ENCODE measurements at places on chromosomes 4 and X.

GRCh38 chr4:876780-877179 lies 50.9 kb upstream of the CPLX1 start:
- no peak for DNase-seq

DNA sequence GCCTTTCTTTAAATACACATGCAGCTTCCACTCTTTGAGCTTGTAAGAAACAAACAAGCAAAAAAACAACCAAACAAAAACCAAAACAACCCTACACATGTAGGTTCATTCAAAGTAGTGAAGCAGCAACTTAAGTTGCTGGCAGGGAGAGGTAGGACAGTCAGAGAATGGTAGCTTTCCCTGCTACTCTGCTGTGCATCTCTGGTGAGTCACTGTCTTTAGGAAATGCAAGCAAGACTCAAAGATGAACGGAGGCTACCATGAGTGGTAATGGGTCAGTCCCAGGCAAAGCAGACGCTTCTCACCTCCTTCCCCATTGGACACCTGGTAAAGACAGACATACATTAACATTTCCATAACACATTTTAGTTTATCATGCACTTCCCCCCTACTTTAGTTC lies 43.2 kb downstream of the PGRMC2 start:
- DNase-seq = no peak

DNA sequence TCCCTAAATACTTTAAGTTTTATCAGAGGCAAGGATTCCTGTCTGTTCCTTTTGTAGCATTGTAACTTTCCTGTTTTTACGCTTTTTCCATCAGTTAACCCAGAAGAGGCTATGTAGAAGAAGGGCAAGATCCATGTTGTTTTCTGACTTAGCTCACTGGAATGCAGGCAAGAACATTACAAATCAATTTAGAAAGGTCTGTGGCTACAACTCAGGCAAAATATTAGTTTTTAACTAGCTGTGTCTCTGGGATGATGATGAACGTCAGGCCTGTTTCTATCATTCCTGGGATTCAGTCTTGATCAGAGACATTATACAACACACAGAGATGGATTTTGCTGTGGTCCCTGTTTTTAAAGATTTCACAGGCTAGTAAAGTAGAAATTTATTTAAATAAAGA lies 813.0 kb upstream of the POU3F4 start:
- no peak for DNase-seq

DNA sequence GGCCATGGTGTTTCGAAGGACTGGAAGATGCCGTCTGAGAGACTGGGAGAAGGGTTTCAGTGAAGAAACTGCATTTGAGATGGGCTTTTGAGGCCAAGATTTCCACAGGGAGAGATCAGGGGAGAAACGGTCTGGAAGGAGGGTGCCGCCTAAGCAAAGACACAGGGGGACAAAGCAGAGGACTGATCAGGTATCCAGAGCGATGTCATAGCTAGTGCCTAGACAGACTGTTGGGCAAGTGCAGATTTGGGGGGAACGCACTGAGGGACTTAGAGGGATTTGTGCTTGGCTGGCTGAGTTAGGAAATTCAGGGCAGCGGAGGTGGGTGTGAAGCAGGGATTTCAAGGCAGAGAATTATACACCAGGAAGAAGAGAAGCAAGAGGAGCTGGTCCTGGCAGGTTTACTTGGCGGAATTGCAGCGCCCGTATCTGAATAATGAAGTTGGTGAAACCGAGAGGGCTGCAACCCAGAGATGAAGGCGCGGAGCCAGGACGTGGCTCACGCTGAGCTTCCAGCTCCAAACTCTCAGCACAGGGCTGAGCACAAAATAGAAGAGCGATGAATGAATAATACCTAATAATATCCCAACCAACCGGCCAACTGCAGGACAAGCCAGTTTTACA lies 106.9 kb downstream of the MAML3 start:
- peak; percentile 19 for DNase-seq

DNA sequence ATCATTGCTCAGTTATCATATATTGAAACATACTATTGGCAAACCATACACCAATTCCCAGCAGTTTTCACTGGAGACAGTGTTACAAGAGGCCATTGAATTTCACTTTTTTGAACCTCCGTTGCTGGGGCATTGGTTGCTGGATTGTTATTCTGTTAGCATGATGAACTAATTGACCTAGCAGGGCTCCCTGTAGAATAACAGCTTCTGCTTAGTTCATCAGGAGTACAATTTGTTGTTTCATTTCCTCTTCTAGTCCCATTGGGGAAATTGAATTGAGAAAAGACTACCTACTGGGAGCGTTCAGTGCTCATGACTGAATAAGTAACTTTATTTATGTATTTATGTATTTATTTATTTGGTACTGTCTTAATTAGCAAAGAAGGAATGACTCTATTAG lies 151.6 kb downstream of the SLIT2 start:
- DNase-seq = no peak

DNA sequence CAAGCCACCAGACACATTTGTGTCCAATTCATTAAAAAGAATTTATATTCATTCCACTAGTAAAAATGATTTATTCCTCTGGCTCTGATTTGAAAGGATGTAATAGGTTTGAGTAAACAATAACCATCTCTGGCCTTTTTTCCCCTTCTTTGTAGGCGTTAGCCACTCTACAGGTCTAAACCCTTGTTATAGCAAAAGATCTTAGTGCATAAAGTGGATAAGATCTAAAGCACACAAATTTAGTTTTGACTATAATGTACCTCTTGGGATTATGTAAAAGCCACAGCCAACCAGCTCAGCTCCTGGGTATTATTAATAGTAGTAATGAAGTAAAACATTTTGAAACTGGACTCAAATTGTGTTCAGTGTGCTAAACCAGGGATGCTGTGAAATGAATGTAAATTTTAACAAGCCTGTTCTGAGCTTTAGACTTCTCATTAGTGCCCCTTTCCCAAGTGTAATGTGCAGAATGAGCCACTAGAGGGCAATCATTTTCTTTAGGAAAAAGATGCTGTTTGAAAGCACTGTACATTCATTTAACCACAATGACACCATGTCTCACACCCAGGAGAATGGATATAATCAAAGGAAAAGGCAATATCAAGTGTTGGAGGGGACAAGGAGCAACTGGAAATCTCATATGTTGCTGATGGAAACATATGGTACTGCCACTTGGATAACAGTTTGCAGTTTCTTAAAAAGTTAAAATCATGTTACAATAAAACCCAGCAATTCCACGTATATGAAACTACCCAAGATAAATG lies 69.7 kb downstream of the KLHL8 start:
- DNase-seq = peak; percentile 72

- no peak for DNase-seq
Measured at GRCh38 chr4:48746608-48747362, 33.3 kb downstream of the FRYL start.

- DNase-seq = peak; percentile 32
Measured at GRCh38 chr4:32858971-32859370, 2138.8 kb downstream of the PCDH7 start.

- DNase-seq = no peak
Measured at GRCh38 chr4:182745237-182745636, 171.9 kb downstream of the DCTD start.

DNA sequence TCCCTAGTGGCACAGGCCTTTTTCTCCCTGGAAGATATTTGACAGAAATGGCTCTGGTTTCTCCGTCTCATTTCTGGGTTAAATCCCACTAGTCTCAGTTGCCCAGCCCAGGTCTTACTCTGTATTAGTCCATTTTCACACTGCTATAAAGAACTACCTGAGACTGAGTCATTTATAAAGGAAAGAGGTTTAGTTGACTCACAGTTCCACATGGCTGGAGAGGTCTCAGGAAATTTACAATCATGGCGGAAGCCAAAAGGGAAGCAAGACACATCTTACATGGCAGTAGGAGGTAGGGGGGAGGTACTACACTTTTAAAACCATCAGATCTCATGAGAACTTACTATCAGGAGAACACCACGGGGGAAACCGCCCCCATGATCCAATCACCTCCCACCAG lies 81.9 kb downstream of the FHDC1 start:
- DNase-seq = no peak

- DNase-seq = peak; percentile 59
Measured at GRCh38 chr4:8534129-8534528, 46.1 kb upstream of the GPR78 start.

DNA sequence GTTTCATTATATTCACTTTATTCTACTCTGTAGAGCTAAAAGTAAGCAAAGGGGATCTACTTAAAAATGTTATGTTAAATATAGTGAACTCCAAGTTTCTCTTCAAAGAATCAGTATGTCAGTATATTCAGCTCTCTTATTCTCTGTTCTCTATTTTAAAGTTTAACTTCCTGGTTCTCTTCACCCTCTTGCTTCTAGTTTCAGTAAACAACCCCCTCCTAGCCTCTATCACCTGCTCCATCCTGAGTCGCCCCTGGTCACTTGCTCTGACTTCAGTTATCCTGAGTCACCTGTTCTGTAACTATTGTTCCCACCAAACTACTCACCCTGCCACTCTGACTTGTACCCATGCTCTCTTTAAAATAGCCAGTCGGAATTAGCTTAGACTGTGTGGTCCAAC lies 180.9 kb upstream of the AADAT start:
- no peak for DNase-seq

- DNase-seq = no peak
Measured at GRCh38 chr4:183834252-183834651, 70.9 kb upstream of the STOX2 start.

DNA sequence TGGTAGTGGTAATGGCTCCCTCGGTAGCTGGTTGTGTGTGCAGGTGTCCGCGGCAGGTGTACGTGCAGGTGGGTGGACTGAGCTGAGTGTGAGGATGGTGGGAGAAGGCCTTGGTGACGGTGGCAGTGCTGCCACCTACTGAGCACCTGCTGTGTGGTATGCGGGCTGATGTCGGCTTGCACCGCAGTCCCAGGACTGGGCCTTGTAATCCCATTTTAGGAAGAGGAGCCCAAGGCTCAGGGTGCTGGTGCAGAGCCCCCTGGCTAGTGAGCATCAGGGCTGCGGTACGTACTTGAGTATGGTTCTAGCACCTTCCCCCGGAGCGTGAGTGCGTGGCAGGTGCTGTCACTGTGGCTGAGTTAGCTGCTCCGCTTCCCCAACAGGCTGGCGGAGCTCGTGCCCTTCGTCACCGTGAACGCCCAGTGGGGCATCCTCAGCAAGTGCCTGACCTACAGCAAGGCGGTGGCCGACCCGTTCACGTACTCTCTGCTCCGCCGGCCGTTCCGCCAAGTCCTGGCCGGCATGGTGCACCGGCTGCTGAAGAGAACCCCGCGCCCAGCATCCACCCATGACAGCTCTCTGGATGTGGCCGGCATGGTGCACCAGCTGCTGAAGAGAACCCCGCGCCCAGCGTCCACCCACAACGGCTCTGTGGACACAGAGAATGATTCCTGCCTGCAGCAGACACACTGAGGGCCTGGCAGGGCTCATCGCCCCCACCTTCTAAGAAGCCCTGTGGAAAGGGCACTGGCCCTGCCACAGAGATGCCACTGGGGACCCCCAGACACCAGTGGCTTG lies 5.7 kb upstream of the CPZ start:
- DNase-seq = no peak

GRCh38 chr4:182807346-182807745 lies 109.8 kb downstream of the DCTD start:
- no peak for DNase-seq

DNA sequence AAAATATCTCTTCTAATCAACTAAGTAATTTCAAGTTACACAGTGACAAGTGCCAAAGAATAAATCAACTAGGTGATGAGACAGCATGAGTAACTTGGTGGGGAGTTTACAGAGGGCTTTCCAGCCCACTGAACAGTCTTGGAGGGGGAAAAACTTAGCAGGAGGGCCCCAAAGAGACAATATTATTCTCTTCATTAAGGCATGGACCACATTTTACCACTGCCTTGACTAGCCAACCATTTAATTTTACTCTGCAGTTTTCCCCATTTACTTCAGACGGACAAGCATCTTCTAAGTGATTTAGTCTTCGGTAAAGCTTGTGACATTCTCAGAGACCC lies 25.3 kb upstream of the GATB start:
- DNase-seq = no peak

- no peak for DNase-seq
Measured at GRCh38 chr4:124537971-124538370, 174.6 kb downstream of the ANKRD50 start.

DNA sequence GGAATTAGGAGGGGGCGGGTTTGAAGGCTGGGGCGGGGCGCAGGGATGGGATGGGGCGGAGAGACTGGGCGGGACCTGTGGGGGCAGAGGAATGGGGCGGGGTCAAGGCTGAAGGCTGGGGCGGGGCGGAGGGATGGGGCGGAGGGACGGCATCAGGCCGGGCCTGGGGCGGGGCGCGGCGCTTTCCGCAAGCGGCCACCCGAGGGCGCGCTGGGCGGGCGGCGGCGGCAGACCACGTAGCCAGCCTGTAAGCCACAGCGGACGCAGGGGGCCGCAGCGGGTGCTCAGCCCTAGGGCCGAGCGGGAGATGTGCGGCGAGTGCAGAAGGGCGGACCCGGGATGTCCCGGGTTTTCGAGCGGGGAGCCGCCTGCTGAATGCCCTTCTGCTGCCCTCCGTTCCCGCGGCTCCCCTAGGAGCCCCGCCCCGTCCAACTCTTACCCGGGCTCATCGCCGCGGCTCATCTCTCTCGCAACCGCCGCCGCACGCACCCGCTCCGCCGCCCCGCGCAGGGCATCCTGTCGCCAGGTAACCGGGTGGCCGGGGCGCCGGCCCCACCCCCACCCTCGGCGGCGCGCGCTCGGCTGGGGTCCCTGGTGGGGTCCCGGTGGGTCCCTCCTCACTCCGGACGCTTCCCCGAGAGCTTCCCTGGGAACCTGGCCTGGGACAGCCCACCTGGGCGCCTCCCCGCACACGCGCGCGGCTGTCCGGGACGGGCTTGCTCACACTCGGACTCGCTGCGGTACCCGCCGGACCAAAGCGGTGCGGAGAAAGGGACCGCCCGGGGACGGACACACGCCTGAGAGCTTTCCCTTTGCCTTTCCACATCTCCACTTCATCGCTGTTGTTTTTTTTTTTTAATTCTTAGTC lies at the start of gene CCDC110:
TSS of gene CCDC110 (minus strand) at position 499 of the 868 bp plus-strand sequence. CDS start at position 449, 50 bp downstream.
- peak; percentile 86 for DNase-seq

DNA sequence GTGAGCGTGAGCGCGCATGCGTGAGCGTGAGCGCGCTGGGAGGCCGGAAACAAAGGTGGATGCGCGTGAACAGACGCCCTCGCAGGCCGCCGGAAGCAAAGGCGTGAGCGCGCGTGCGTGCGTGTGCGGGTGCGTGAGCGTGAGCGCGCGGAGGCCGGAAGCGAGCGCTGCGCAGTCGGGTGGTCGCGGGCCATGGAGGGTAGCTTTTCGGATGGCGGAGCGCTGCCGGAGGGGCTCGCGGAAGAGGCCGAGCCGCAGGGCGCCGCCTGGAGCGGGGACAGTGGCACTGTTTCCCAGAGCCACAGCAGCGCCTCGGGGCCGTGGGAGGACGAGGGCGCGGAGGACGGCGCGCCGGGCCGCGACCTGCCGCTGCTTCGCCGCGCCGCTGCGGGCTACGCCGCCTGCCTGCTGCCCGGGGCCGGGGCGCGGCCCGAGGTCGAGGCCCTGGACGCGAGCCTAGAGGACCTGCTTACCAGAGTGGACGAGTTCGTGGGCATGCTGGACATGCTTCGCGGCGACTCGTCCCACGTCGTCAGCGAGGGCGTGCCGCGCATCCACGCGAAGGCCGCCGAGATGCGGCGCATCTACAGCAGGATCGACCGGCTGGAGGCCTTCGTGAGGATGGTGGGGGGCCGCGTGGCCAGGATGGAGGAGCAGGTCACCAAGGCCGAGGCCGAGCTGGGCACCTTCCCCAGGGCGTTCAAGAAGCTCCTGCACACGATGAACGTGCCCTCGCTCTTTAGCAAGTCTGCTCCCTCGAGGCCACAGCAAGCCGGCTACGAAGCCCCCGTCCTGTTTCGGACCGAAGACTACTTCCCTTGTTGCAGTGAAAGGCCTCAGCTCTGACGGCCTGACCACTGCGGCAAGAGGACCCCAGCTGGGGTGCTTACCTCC lies at the start of gene BLOC1S4:
TSS of gene BLOC1S4 (plus strand) at position 157 of the 894 bp plus-strand sequence. CDS start at position 193, 36 bp downstream.
- DNase-seq = peak; percentile 80

All from astrocyte of the cerebellum (primary cell).